Smooth muscle cell of the coronary artery (primary cell): ENCODE measurements at places on chromosomes 5 and 9. TPM values are rescaled to one million over a fixed set of nuclear protein-coding genes. Genes with fewer than 3 reads are reported as not detected.

C7 gene
- 15.8 and 132 TPM in 2 replicates for total RNA-seq

PCDHB8 gene
- 0.23 and 0.35 TPM in 2 replicates for total RNA-seq

TAF11L6 gene
- not detected in 2 replicates for total RNA-seq

LHX3 gene
- not detected in 2 replicates for total RNA-seq

CCNO gene
- total RNA-seq, result 0.30 TPM in 1 of 2 replicates, not detected in the other

RMI1 gene
- total RNA-seq, result 3.0 and 3.9 TPM in 2 replicates

GABRP gene
- total RNA-seq, result not detected in 2 replicates

SMIM33 gene
- not detected in 2 replicates for total RNA-seq

LIFR gene
- 16.8 and 18.2 TPM in 2 replicates for total RNA-seq

SLC9A3 gene
- 0.12 and 0.60 TPM in 2 replicates for total RNA-seq

LOX gene
- 77.0 and 89.1 TPM in 2 replicates for total RNA-seq
